ENCODE measurements at places on chromosomes 5 and 9.

DNA sequence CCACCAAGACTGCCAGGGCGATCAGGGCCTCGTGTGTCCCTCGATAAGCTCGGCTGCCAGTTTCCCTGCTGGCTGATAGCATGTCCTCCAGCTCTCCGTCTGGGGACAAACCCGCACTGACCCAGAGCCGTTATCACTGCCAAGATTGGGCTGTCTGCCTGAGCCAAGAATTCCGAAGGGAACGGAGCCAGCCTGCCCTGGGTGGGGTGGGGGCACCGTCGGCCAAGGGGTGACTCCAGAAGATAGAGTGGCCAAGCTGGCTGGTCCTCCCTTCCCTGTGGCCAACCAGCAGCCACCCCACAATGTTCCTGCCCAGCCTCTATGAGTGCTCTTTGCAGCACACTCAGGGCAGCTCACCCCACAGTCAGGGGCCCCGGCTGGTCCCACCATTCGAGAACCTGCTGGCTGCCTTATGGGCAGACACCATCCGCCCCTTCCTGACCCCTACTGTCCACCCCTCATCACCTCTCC, 29.4 kb downstream of the HRH2 start:
- no peak for DNase-seq

GRCh38 chr5:6791031-6791430, 77.8 kb downstream of the TENT4A start:
- no peak for DNase-seq

DNA sequence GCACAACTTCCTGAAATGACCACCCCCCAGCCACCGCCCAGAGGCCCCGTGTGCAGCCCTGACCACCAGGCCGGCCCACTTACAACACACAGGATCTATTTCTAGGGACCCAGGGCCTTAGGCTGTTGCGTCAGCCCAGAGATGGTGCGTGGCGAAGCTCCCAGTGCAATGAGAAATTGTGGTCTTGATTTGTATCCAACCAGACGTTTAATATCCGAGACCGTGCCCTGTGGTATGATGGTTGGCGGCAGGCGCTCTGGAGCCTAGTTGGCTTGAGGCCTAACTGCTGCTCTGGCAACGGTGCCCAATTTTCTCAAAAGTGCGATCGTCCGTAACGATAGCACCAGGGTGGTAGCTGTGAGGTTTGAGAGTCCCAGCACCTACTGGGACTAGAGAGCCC, 32.6 kb upstream of the SLC6A19 start:
- DNase-seq: no peak

DNA sequence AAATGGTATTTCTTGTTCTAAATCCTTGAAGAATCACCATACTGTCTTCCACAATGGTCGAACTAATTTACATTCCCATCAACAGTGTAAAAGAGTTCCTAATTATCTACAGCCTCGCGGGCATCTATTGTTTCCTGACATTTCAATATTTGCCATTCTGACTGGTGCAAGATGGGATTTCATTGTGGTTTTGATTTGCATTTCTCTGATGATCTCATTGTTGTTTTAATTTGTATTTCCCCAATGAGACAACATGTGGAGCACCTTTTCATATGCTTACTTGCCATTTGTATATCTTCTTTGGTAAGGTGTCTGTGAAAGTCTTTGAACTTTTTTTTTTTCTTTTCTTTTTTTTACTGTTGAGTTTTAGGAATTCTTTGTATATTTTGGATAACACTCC, 473.6 kb downstream of the KCTD16 start:
- no peak for DNase-seq

- peak; percentile 50 for DNase-seq
Measured at GRCh38 chr9:121285835-121286687, 18.1 kb downstream of the GSN start.

GRCh38 chr5:22665801-22666200, 187.3 kb downstream of the CDH12 start:
- DNase-seq: no peak

- DNase-seq: no peak
Measured at GRCh38 chr5:121974261-121974660, 12.5 kb downstream of the SRFBP1 start.

GRCh38 chr5:139104577-139105276, 93.4 kb downstream of the SIL1 start:
- DNase-seq: no peak

DNA sequence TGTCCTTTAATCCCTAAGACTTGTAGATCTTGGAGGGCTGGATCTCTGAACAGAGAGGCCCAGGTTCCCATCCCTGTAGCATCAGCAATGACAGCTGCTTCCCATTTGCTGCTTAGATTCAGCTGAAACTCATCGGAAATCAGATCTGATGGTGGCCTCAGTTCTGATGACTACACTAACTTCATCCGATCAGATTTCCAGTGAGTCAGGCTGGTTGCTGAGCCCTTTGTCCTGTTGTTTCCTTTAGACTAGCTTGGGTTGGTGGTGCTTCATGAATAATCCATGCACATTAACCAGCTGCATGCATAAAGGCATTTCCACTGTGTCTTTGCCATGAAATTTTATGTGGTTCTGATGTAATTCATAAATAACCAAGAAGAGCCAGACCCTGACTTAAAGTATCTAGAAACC, 195.2 kb upstream of the TUT7 start:
- no peak for DNase-seq

DNA sequence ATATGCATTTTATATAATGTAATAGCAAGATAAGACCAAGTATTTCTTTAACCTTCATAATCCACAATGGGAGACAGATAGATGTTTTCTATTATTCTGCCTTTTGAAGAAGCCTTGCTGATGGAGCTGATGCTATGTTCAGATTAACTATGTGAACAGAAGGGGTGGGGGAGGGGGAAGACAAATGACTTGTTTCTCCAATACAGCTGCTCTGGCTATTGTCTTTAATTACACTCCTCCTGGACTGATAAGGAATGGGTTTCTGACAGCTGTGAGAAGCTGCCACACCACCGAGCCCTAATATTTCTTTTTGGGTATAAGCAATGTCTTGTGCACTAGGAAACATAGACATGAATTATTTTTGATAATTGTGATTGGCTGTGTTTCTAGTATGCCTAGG, 62.0 kb downstream of the CAVIN4 start:
- no peak for DNase-seq

- no peak for DNase-seq
Measured at GRCh38 chr9:89036383-89036782, 45.1 kb downstream of the S1PR3 start.

- DNase-seq: no peak
Measured at GRCh38 chr9:107707915-107708441, 218.4 kb upstream of the KLF4 start.

DNA sequence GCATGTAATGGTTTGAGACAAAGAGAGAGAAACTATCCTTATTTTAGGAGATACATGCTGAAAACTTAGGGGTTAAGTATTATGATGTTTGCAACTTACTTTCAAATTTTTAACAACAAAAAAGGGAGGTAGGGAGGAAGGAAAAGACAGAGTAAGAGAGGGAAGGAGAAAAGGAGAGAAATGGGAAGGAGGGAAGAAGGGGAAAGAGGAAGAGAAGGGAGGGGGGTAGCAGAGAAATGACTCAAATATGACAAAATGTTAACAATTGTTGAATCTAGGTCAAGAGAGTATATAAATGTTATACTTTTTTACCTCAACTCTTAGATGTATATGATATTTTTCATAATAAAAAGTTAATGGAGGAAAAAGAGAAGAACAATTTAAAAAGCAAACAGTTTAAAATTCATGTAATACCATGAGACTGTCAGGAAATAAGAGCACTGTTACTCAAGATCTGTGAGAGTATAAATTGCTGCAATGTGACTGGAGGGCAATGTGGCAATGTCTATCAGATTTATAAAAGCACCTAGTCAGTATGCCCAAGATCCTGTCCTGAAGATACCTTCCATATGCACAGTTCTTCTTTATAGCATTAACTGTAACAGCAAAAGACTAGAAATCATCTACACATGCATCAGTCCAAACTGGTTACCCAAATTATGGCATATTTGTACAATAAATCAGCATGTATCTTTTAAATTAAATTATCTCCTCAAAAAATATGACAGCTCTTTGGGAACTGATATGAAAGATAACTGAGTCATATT, 16.3 kb downstream of the FBXW11 start:
- no peak for DNase-seq

- DNase-seq: no peak
Measured at GRCh38 chr9:129857207-129857606, 21.9 kb downstream of the USP20 start.

DNA sequence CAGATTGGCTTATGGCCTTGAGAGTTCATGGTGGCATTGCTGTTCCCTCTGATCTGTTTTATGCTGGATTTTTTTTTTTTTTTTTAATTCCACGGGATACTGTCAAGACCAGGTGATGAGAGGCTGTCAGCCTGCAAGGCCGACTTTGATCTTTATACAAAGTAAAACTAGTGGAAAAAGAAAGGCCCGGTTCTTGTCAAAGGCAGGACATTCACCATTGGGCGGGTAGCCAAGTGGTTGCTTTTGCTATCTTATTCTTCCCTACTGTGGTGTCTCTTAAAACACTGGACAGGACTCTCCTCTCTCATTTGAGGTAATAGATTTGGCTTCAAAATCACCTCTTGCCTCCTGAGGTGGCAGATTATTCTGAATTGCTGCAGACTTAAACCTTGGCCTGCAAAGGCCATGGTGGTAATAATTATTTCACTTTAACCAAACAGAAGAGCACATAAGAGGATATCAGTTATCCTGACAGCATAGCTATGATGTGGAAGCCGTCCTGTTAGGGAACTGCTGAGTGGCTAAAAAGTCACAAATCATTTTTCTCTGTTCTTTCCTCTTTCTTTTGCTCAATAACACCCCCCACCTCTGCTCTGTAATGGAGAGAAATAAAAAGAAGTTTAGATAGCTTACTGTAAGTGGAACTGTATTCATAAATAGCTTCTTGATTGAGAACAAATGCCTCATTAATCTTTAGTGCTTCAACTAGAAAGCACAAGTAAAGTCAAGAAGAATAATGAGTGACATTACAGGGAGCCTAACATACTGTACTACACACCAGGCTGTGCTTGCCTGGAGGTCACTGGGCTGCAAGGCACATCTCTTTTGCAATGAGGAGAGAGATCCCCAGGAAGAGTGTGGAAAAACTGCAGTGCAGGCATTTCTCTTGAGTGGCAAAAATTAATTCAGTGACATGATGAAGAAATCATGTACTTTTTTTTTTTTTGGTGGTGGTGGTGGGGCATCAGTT, 275.6 kb downstream of the KDM4C start:
- DNase-seq: no peak

DNA sequence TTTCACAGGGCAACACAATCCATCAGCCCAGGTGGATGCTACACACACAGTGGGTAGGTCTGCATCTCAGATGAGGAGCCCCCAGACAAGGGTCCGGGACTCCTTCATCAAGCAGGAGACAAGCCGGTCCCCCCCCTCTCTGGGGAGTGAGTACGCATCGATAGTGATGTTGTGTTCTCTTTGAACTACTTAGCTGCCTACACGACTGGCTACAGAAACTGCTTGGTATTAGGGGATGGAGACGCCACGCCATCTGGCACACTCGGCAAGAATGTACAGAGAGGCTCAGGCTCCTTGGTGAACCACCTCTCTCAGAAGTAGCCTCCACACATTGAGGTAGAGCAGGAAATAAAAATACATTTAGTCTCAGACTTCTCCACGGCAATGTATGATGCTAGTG, 179.8 kb downstream of the CNTNAP3 start:
- no peak for DNase-seq

GRCh38 chr5:143682929-143683386, 129.0 kb upstream of the HMHB1 start:
- DNase-seq: no peak

GRCh38 chr9:23245067-23245466, 581.0 kb downstream of the ELAVL2 start:
- no peak for DNase-seq

- no peak for DNase-seq
Measured at GRCh38 chr5:73654171-73654811, 28.3 kb downstream of the ARHGEF28 start.

- no peak for DNase-seq
Measured at GRCh38 chr5:109242518-109242917, 167.3 kb downstream of the PJA2 start.

DNA sequence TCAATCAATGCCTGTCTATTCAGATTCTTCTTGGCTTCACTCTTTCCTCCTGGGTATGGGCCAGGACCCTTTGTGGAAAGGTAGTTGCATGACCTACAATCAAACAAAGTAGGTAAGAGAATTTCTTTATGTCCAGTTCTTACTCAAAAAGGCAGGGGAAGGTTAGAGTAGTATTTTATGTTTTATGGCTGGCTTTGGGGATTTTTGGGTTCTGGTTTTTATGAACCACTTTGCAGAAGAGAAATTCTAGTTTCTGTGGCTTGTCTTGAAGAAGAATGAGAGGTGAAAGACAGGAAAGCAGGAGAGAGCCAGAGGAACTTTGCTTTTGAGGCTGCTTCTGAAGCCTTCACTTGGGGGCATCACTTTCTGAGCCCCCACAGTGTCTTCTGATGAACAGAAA, 14.7 kb upstream of the CRHBP start:
- DNase-seq: no peak

DNA sequence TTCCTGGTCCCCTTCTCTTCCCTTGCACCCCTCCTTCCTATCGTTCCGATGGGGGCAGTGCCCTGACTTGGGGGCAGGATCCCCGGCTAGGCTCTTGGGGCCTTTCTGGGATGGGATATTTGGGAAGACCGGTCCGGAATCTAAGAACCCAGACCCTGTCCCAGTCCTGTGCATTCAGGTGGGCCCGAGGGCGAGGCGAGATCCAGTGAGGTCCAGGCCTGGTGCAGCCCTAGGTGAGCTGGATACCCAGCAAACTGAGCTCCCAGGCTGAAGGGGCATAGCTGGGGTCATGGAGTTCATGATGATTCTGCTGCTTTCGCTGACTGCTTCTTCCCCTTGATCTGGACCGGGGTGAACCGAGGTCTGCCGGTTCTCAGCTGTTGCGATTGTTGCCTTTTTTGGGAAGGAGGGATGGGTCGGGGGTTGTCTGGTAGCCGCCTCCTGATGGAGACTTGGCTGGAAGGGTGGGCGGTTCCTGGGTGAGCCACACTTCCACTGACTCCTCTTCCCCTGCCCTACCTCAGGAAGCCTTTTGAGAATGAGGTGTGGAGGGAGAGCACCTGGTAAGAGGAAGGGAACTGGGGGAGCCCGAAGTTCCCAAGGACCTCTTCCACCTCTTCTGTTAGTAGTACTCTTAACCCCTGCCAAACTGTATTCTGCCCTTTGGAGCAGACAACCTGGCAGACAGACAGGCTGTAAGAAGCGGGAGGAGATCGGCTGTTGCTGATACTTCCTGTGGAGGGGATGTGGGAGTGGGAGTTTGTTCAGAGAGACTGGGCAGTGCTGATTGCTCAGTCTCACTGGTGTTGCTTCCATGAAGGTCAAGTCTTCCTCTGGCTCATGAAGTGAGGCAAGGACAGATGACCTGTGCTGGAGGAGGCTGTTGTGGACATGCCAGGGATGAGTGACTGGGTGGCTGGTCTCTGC, 1.0 kb downstream of the LRRC8A start:
- peak; percentile 20 for DNase-seq
